ENCODE measurements at places on chromosomes 13 and 19.

GRCh38 chr13:68428292-68428691 is 1198.2 kb upstream of the PCDH9 start:
- no peak for DNase-seq

GRCh38 chr19:2912306-2912705 is 11.6 kb downstream of the ZNF57 start:
- DNase-seq: no peak

GRCh38 chr13:62115831-62116230 is 700.2 kb upstream of the PCDH20 start:
- no peak for DNase-seq

DNA sequence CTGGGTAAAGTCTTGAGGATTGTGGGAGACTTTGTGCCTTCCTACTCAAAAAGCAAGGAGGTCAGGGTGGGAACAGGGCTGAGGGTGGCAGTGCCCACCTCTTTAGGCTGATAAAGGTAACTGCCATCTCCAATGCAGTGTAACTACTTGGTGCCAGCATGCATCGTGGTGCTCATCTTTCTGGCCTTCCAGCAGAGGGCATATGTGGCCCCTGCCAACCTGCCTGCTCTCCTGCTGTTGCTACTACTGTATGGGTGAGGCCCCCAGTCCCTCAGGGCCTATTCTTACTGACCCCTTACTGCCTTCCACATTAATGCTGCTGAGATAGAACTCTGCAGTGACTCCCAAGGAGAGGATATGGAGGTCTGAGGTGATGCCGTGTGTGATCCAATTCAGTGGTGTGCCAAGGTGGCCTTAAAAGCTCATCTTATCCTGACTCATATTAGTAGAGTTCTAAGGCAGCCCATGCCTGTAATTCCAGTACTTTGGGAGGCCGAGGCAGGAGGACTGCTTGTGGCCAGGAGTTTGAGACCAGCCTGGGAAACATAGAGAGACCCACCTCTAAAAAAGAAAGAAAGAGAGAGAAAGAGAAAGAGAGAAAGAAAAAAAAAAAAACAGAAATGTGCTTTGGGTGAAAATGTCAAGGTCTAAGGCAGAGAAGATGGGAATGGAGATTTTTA is 9.7 kb upstream of the ARHGAP45 start:
- DNase-seq: no peak

DNA sequence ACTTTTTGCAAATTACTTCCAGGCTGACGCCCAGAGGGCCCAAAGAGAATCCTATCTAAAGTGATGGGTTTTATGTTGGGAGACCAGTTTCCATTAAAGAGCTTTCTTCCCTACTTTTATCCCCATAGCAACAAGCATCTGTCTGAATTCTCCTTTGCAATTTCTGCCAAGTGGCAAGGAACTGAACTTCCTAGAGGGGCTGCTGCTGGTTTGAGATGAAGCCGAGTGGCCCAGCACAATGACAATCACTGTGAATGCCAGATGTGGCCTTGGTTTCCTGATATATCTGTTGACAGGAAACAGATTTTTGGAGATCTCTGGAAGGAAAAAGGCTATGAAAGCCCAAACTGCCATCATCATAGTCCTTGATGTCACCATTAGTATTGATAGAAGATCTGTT is 198.6 kb downstream of the OXGR1 start:
- DNase-seq: no peak

DNA sequence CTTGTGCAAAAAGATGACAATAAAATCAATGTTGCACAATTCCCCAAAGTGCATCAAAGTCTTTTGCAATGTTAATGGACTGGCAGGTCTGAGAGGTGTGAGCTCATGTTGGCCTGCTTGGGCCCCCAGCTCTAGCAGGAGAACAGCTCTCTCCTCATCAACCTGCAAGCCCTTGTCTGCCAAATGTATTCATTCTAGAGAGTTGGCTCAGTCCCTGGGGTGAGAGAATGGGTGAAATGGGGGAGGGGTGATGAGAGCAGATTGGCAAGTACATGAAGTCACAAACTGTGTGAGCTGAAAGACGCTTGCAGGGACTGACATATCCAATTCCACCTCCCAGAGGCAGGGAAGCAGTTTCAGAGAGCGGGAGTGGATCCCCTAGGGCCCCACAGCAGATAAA is 465.1 kb upstream of the ZNF507 start:
- no peak for DNase-seq

DNA sequence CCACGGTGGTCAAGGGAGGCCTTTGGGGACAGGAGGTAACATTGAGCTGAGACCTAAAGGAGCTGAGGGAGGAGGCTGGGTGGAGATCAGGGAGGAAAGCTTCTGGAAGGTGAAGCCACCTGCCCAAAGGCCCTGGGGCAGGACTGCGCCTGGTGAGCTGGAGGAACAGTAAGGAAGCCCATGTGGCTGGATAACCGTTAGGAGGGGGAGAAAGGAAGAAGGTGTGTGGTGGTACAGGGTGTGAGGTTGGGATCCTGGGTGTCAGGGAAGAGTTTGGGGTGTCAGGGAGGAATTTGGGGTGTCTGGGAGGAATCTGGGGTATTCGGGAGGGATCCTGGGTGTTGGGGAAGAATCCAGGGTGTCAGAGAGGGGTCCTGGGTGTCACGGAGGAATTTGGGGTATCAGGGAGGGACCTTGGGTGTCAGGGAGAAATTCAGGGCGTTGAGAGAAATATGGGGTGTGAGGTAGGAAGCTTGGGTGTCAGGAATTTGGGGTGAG is 695 bp downstream of the TICAM1 start:
- DNase-seq: no peak

Data from activated CD8-positive, alpha-beta memory T cell treated with anti-CD3 and anti-CD28 coated beads for 1 hour (primary cell).